ENCODE measurements at places on chromosomes 16 and 17. TPM values are rescaled to one million over a fixed set of nuclear protein-coding genes. Genes with fewer than 3 reads are reported as not detected.

Gene JMJD6
- total RNA-seq, result 14.2 TPM

Gene PYDC1
- total RNA-seq, result not detected

Gene HYDIN
- total RNA-seq, result 0.24 TPM

Gene CDH11
- total RNA-seq, result 991 TPM

Gene DYNC1LI2
- total RNA-seq, result 74.3 TPM

Gene SULT1A4
- total RNA-seq, result 1.2 TPM

Gene SLFN12
- 20.2 TPM for total RNA-seq

Gene NUPR1
- 40.7 TPM for total RNA-seq

Gene SLC5A10
- not detected for total RNA-seq

Gene OGFOD1
- total RNA-seq, result 34.9 TPM

Gene CCL5
- not detected for total RNA-seq

Gene ANKFY1
- total RNA-seq, result 39.3 TPM

Gene MEIOB
- total RNA-seq, result not detected

Gene KRT31
- not detected for total RNA-seq

Gene BIRC5
- 4.2 TPM for total RNA-seq

Gene FASN
- 100 TPM for total RNA-seq

Gene OR4D1
- not detected for total RNA-seq

Gene CTRB1
- total RNA-seq, result not detected

Gene SLC52A1
- total RNA-seq, result not detected

Gene MT1H
- not detected for total RNA-seq

Data from cardiac ventricle fibroblast (primary cell).